ENCODE measurements at places on chromosomes 7 and 10.

GRCh38 chr10:113442336-113442735 lies 110.5 kb upstream of the HABP2 start:
- DNase-seq, result no peak

DNA sequence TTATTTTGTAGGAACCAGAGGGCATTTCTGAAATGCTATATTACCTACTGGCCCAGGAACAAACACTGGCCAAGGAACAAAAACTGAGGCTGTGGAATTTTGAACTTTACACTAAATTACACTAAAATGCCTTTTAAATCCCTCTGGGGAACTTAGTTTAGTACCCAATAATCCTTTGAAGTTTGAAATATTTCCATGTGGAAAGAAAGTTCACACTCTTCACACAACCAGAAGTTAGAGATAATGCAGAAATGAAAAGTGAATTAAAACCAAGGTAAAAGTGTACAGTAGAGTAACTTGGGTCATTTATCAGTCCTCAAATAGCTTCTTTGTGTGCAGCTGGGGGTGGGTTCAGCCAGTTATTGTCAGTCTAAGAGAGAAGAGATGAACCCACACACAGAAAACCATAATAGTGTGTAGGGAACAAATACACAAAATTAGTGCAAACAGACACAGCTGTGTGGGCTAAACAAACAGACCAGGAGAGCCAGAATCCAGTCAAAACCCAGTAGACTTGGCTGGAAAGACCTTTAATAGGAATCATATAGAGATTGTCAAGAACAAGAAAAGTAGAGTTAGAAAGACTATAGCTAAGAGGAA lies 46.5 kb upstream of the DGKI start:
- DNase-seq, result no peak

DNA sequence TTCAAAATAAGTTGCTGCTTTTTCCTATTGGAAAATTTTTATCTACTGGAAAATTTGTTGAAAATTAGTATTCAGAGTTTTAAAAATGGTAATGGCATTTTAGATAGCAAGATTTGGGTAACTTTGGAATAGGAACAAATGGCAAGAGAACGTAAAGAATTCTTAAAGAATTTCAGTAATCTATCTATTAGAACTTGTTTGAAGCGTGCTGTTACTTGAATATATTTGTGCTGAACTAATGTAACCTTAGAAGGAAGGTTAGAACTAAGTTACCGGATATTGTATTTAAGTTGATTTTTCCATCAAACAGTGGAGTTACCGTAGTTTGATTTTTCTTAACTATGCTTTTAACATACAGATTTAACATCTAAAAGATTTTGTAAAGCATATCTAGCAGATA lies 25.9 kb downstream of the SEPTIN7 start:
- DNase-seq, result no peak

GRCh38 chr7:7576344-7576743 lies 9.7 kb downstream of the MIOS start:
- no peak for DNase-seq

DNA sequence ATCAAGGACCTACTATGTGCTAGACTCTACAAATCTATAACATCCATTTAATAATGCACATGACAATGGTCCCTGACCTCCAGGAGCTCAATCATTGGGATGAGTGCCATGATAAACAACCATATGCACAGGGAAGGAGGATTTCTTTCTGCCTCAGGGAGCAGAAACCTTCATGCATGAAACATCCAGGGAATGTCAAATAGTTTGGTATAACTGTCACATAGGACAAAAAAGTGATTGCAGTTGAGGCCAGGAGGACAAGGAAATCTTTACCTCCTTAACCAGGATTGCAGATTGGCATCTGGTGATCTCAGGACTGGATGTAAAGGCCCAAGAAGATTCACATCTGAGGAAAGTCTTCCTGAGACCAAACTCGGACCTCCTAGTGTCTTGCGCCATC lies 993.1 kb downstream of the KCNMA1 start:
- DNase-seq, result no peak

GRCh38 chr10:78332012-78332411 lies 298.3 kb downstream of the RPS24 start:
- DNase-seq, result no peak

DNA sequence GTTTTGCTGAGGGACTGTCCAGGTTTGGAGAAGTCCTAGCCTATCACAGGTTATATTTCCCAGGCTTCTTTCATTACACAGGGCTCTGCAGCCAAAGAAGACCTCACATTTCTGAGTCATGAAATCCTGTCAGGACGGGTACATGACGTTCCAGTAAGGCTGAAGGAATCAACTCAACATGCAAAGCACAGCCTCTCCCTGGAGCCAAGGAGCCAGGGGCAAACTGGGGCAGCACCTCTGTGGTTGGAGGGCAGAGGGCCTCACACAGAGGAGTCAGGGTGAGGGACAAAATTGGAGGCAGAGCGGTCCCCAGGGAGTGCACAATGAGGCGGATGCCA lies 116.3 kb upstream of the GDF10 start:
- DNase-seq, result no peak

GRCh38 chr10:29140151-29140550 lies 148.7 kb upstream of the LYZL1 start:
- no peak for DNase-seq
